ENCODE measurements at places on chromosomes 3 and 15.

GRCh38 chr3:60598671-60599070, 652.6 kb downstream of the FHIT start:
- DNase-seq, result no peak

- DNase-seq, result no peak
These were observed 965.8 kb downstream of the ROBO1 start for GRCh38 chr3:78801926-78802561.

DNA sequence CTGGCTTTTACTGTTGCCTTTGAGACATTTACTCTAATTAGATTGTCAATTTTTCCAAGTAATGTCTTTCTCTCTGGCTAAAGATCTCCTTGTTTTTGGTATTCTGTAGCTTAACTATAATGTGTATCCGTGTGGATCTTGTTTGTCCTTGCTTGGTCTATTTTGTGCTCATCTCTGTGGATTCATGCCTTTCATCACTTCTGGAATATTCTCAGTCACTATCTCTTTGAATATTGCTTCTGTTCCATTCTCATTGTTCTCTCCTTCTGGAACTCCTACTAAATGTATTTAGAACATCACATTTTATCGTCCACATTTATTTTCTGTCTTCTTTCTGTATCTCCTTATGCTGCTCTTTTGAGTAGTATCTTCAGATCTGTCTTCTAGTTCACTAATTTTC, 12.7 kb downstream of the PGPEP1L start:
- no peak for DNase-seq

- DNase-seq, result no peak
These were observed 62.0 kb downstream of the KLHL6 start for GRCh38 chr3:183493296-183494045.

Measured in CD8-positive, alpha-beta memory T cell (primary cell).